ENCODE measurements at places on chromosomes 11 and 22.

- no peak for DNase-seq
These were observed 685.9 kb upstream of the LRRC4C start for GRCh38 chr11:42145311-42145710.

GRCh38 chr11:123197711-123198110 lies 2.7 kb upstream of the CLMP start:
- DNase-seq: no peak

DNA sequence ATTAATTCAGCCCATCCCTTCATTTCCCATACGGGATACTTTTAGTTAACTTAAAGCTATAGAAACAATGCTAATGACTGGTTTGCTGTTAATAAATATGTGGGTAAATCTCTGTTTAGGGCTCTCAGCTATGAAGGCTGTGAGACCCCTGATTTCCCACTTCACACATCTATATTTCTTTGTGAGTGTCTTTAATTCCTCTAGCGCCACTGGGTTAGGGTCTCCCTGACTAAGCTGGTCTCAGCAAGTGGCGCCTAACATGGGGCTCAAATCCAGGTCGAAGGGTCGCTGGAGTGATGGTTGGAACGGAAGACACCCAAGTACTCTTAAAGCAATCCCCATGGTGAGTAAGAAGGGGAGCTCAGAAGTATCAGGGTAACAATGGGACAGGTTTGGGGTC lies 14.4 kb upstream of the OOSP1 start:
- DNase-seq: no peak

GRCh38 chr11:19557185-19557584 lies 155.5 kb upstream of the NAV2 start:
- DNase-seq: no peak

GRCh38 chr11:109604481-109605400 lies 182.8 kb downstream of the C11orf87 start:
- DNase-seq: no peak

DNA sequence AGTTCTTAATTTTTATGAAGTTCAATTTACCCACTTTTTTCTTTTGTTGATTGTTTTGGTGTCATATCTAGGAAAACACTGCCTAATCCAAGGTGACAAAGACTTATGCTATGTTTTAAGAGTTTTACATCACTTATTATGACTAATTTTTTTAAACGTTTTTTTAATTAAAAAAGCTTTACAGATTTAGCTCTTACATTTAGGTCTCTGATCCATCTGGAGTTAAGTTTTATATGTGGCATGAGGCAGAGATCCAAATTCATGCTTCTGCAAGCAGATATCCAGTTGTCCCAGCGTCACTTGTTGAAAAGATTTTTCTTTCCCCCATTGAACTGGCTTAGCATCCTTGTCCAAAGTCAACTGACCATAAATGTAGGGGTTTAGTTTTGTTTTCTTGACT lies 72.6 kb downstream of the PACSIN2 start:
- no peak for DNase-seq

GRCh38 chr11:59545179-59546020 lies 34.1 kb downstream of the OR4D9 start:
- no peak for DNase-seq

DNA sequence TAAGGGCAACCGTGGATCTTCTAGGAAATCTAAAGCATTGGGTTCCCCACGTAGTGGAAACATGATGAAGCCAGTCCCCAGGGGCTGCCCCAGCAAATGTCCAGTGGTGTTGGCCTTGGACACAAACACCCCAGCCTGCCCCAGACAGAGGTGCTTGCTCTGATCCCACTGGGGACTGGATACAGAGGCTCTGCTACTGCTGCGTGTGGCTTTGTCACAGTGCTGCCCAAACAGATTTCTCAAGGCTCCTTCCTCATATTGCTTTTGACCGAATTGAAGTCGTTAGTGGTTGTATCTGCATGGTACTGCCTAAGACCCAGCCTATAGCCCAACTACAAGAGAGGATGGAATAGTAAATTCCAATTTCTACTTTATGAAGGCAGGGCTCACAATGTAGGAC lies 40.1 kb upstream of the CD44 start:
- no peak for DNase-seq

DNA sequence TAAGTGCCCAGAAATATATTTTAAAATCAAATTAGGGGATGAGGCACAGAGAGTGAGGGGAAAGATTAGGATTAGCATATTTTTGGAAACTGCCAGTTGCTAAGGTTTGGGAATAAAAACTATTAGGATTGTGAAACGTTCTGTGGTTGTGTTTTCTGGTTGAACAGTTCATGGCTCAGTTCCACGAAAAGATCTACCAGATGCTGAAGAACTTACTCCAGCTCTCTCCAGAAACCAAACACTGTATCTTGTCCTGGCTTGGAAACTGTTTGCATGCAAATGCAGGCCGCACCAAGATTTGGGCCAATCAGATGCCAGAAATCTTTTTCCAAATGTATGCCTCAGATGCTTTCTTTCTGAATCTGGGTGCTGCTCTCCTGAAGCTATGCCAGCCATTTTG lies 15.3 kb downstream of the UBE4A start:
- no peak for DNase-seq

GRCh38 chr11:46279126-46280099 lies 2.0 kb downstream of the CREB3L1 start:
- DNase-seq: no peak

DNA sequence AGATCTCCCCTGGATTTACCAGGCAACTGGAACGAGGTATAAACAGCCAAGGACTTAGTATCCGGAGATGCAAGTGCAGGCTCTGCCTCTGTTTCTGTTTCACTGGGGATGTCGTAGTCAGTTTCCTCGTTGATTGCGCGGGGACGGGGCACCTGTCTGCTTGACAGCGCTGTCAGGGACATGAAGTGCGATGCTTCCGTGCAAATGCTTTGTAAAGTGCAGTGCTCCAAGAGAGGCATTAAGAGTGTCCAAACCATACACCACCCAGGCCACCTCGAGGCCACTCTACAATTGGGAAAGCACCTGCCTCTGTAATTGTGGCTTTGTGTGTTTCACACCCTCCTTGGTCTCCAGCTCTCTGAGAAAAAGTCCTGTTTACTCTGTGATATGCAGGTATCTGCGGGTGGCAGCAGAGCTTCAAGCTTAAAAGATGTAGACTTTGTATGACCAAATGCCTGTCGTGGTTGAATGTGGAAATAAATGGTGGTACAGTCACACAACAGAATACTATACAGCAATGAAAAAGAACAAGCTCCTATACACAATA lies 18.6 kb upstream of the CD5 start:
- DNase-seq: peak; percentile 55

DNA sequence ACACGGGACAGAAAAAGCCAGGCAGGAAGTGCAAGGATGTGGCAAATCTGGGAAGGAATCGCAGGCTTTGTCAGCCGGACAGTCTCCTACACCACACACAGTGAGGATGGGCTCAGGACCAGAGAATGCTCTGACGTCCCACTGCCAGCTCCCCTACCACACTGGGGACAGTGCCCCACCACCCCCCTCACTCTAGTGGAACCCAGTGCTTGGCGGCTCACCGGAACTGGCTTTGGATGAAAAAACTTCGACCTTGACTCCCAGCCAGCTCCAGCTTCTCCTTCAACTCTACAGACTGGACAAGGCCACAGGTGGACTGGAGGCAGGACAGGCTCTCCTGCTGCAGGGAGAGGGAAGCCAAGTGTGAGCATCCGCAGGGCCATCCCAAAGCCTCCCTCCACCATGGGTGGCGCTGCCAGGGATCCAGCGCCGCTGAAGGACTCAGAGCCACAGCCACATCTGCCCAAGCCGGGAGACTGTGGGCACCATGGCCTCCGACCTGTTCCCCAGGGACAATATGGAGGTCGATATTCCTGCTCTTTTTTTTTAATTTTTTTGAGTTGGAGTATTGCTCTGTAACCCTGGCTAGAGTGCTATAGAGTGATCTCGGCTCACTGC lies 24.0 kb downstream of the SERHL2 start:
- DNase-seq: no peak

GRCh38 chr11:120167659-120168058 lies 29.7 kb upstream of the TRIM29 start:
- no peak for DNase-seq

DNA sequence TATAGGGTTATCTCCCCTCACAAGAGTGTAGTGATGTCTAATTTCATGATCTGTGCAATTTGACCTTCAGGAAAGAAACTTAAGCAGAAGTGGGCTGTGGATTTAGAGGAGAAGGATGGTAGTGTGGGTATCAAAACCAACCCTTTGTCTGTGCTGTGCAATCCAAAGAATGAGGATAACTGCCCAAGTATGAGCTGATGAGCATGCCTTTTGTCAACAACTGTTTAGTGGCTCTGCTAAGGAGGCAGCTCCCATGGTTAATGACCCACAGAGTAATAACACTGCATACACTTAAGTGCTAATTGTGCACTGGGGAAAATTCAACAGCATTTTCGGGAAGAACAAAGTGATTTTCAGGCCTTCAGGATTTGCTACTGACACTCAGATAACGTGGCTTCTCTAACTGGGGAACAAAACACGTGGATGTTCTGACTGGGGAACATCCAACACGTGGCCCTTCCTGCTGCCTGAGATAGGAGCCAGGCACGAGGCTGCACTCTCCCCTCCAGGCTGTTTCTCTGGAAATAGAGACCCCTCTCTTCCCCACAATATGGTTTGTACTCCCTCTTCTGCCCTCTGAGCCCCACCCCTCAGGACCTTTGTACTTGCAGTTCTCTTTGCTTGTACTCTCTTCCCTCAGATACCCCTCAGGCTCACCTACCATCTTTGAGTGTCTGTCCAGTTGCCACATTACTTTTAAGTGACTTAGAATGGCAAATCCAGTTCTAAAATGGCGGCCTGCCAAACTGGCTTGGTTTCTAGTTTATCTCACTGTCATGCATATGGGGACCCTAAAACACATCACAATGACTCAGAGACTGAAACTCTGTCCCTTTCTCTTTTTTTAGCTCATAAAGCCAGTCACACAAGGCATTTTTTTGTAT lies 234.9 kb upstream of the POU2AF2 start:
- no peak for DNase-seq

- no peak for DNase-seq
These were observed 38.3 kb downstream of the BIRC2 start for GRCh38 chr11:102385085-102386007.

DNA sequence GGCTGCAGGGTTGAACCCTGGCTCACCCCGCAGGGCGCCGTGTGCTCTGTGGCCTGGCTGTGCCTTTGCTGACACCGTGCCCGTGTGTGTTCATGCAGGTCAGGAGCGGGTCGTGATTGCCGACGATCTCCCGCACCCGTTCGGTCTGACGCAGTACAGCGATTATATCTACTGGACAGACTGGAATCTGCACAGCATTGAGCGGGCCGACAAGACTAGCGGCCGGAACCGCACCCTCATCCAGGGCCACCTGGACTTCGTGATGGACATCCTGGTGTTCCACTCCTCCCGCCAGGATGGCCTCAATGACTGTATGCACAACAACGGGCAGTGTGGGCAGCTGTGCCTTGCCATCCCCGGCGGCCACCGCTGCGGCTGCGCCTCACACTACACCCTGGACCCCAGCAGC lies 47.0 kb upstream of the PPP6R3 start:
- no peak for DNase-seq

- no peak for DNase-seq
These were observed 28.4 kb upstream of the UCP3 start for GRCh38 chr11:74037309-74037708.

GRCh38 chr11:117127171-117127901 lies 16.8 kb upstream of the PAFAH1B2 start:
- DNase-seq: no peak

GRCh38 chr11:2885017-2885677 lies 428 bp downstream of the CDKN1C start:
- DNase-seq: peak; percentile 30

GRCh38 chr11:61098778-61099177 lies 3.5 kb upstream of the CD5 start:
- no peak for DNase-seq

GRCh38 chr11:128716661-128717210 lies 22.9 kb downstream of the FLI1 start:
- no peak for DNase-seq

GRCh38 chr11:46251954-46252353 lies 25.5 kb upstream of the CREB3L1 start:
- no peak for DNase-seq

DNA sequence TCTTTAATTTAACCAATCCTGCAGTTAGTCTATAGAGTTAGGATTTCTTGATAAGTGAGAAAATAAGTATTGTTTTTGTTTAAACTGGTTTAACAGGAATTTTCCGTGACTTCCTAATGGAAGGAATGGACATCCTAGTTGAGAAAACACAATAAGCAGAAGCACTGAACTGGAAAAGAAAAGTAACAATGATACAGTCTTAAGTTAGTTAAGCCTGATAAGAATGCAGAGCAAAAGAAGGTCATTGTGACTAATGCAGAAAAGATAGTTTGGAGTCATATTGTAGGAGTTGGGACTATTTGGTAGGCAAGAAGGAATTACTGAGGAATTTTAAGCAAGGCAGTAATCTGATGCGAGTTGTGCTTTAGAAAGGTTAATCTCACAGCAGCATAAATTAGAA lies 11.7 kb downstream of the RNF141 start:
- DNase-seq: no peak

DNA sequence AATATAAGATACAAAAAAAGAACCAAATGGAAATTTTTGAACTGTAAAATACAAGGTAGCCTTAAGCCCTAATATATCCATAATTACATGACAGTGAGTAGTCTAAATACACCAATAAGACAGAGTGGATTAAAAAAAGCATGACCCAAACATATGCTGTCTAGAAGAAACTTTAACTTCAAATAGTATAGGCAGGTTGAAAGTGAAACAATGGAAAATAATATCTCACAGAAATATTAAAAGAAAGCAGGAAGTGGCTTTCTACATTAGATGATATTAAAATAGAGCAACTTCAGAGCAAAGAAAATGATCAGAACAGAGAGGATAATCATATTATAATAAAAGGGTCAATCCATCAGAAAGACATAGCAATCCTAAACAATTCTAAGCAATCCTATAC lies 21.8 kb downstream of the DCUN1D5 start:
- no peak for DNase-seq

Measured in stimulated activated CD4-positive, alpha-beta T cell treated with anti-CD3 and anti-CD28 coated beads, Interleukin-4, amount 100 ng/mL, for 1 hour (primary cell).